T-cell (primary cell): ENCODE measurements at places on chromosomes 5 and 9.

DNA sequence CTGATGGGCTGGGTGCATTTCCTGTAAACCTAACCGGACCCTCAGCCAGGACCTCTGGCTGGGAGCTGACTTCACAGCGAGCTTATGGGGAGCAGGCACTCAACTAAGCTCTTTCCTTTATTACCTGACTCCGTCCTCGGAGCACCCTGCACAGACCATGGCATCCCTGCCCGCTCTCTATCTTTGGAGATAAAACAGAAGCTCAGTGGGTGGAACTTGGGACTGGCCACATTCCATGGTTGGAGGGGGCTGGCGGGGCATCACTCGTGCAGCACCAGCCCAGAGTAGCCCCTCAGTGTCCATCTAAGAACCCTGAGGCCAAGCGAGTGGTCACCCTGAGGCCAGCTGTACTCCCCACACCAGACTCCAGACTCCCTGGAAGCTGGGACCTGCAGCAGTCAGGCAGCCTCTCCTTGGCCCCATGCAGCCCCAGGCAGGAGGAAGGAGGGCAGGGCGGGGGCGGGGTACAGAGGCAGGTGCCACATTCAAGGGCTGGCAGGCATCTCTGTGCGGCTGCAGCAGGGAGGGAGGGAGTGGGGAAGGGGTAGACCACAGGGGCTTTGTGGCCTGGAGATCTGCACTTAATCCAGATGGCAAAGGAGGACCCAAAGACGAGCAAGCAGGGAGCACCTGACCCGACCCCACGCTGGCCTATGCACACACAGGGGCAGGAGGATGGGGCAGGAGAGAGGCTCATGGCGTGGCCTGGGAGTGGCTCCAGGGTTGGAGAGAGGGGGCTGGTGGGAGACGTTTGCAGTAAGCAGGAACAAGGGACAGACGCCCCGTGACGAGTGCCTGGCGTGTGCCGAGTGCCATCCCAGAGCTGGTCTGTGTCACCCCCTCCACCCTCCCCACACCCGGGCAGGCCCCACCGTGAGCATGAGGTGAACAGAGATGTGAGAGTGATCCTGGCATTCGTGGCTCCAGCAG lies 26.1 kb downstream of the GLT6D1 start:
- no peak for DNase-seq

GRCh38 chr9:18666348-18666747 lies 192.4 kb downstream of the ADAMTSL1 start:
- DNase-seq, result no peak

- DNase-seq, result no peak
Measured at GRCh38 chr5:60701321-60701968, 1.5 kb upstream of the DEPDC1B start.

- no peak for DNase-seq
Measured at GRCh38 chr9:4548811-4549725, 58.8 kb downstream of the SLC1A1 start.

DNA sequence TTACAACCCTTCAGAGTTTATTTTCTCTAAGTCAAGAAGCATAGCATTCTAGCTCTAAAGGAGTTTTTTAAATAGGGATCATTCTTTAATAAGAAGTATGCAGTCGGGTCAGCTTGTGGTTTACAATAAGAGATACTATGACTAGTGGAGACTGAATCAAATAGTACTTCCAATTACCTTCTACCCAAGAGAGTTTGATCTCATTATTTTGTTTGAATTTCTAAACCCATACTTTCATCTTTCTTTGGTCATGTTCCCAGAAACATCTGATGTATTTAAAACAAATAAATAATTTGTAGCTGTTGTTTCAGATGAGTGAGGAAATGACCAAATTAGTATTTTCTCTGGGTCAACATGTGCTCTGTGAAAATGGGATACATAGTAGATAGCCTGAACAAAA lies 160.2 kb upstream of the CDH6 start:
- no peak for DNase-seq

DNA sequence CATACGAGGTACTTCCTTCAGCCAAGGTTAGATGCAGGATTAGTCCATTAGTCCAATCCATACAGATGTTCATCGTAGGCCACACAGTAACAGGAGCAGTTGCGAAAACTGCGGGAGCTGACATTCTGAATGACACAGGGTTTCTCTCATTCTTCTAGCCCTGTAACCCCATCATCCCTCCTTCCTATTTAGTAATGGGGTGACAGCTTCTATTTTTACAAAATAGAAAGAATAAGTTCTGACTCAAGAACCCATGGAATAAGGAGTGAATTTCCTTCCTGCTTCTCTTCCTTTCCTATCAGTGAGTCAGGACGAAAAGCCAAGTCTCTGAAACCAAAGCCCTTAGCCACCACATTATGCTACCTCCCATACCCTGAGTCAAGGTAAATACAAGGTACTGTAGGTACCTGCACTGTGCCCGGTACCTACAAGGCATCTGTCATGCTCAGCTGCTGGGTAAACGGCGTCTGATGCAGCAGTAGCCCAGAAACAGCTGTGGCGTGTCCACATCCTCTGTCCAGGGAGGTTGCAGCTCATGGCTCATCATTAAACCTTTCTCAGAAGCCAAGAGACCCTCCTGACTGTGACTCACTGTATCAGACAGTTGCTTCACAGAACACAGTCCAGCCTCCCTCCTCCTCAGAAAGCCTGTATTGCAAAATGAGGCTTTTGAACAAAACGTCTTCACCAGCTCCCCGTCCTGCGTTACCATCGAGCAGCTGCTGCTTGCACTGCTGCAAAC lies 84.2 kb downstream of the ESM1 start:
- DNase-seq, result no peak

DNA sequence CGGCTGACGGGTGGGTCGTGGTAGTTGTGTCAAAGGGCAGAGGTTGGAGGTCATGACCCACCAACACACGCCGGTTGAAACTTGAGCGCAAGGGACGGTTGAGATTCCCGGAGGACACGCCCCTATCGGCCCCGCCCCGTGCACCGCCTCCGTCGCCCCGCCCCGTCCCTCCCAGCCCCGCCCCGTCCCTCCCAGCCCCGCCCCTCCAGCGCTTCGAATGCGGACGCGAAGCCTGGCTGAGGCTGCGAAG lies 226 bp upstream of the RANBP17 start:
- no peak for DNase-seq

DNA sequence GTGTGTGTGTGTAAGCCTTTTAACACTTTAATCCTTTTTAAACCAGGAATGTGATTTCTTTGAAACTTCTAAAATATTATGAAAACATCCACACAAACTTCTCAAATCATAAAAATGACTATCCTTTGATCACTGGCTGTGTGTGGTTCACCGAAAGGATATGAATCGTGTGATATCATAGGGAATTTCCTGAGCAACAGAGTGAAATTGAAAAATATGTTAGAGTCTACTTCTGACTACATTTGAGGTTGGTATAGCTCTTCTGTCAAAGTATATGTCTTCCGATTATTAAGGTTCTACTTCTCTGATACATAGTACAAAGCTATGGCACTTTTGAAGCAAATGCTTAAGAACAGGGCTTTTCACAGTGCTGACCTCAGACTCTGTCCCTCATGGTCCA lies 40.3 kb downstream of the RGMB start:
- DNase-seq, result no peak

GRCh38 chr9:3980771-3981170 lies 319.1 kb downstream of the GLIS3 start:
- no peak for DNase-seq

- DNase-seq, result no peak
Measured at GRCh38 chr5:150448334-150448733, 1.2 kb downstream of the RPS14 start.

DNA sequence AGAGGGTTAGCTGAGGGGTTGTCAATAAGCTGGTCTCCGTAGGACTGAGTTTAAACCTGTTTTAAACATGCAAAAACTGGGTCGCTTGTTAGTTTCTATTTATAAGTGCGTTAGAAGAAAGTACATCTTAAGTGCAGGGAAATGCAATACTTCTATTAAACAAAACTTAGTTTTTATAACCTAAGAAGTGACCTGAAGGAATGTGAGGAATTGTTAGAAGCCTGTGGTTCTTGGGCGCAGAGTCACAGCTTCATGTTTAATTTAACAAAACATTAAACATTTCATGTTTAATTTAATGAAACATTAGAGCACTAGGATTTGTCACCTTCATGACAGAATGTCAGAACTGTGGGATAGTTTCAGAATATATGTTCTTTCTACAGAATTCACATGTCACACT lies 469.2 kb upstream of the WWC1 start:
- DNase-seq, result no peak

- DNase-seq, result no peak
Measured at GRCh38 chr5:59328709-59329296, 564.7 kb downstream of the PDE4D start.

- DNase-seq, result no peak
Measured at GRCh38 chr9:17907779-17908508, 329.1 kb downstream of the SH3GL2 start.

DNA sequence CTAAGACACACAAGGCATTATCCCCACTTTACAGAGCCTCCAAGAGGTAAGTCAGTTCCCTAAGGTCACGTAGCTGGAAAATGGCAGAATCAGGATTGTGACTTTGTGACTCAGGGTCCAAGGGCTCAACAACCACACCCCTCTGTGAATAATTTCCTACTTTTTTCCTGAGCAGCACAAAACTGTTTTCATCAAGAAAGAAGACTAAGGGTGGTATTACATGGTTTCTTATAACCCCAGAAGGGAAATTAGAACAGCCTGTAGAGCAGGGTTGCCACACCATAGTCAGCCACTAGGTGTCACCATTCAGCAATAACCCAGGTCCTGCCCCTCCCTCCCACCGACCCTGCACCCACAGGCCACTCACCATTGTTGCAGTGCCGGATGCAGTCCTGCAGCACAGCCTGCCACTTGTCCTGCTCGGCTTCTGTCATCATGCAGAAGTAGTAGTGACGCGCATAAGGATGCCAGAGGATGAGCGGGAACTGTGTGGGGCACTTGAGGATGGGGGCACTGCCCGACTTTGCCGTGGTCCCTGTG lies 72.1 kb downstream of the LRSAM1 start:
- DNase-seq, result no peak

GRCh38 chr9:104319685-104320084 lies 184.4 kb upstream of the OR13F1 start:
- no peak for DNase-seq

DNA sequence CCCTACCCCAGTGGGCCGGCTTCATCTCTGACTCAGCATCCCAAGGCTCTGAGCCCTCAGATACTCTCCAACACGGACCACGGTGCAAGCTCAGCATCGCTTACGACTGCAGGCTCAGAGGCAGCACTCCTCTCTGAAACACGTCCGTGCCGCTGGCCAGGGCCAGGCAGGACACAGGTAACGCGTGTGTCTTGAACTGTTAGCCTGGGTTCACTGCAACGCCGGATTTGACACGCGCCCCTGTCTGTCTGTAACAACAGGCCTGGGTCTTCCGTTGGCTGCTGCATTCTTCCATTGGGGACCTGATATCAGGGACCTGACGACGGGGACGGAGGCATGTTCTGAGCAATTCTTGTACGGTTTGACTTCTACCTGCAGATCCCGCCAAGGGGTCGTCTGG lies 6.4 kb downstream of the SLC6A3 start:
- no peak for DNase-seq
